Retina (tissue), 1 donor: ENCODE measurements at places on chromosomes 16 and 17.

GRCh38 chr16:68548947-68549346 lies 9.9 kb downstream of the ZFP90 start:
- DNase-seq: no peak

GRCh38 chr16:58025351-58026138 lies at the start of gene MMP15:
Gene MMP15, plus strand, starts transcription at chr16:58025754. Its CDS starts 597 bp downstream, at chr16:58026351.
- peak; percentile 92 for DNase-seq

DNA sequence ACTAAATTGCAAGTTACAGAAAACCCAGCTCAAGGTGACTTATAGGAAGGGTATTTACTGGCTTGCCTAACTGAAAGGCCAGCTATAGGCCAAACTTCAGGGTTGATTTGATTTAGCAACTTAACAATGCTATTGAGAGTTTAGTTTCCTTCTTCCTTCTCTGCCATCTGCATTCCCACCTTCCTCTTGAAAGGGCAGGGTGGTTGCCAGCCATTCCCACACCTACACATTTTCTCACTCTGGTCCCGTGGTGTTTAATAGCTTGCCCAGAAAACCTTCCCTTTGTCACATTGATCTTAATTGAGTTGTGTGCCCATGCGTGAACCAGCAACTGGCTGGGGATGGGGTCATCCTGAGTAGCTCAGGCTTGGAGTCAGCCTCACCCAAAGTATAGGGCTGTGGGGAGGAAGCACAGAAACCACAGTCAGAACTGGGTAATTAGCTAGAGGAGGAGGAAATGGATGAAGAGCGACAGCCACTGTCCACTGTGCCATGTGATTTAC lies 194.7 kb downstream of the SPECC1 start:
- peak; percentile 79 for DNase-seq

- no peak for DNase-seq
Observed at GRCh38 chr17:77353684-77354419, 213.1 kb downstream of the SEC14L1 start.

DNA sequence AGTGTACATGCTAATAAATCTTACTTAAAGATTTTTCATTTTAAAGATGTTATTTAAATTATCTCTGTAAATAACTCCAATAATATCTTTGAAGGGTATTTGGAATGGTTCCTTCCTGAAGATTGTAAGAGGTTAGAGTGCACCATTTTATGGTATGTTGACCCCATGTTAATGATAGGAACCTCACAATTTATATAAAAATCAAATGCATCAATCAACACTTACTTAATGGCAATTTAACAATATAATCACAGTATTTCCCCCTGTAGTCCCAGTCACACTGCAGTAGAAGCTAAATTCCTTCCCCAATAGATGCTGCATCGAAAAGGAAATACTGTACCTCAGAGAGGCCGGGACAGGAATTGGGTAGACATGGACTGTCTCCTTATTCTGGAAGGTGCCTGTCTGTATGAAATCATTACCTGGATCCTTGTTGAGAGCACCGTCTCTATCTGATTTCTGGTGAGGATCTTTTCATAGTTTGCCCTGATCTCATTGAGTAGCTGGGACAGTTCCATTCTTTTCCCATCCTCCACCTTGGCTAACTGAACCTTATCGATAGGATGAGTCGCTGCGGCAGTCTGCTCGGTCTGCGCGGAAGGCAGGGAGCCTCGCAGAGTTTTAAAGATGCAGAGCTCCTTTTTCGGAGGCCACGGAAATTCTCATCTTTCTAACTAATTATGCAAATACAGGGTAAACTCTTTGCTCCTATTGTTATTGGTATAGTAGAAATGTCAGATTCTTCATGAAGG lies at the start of gene KRT222:
KRT222 (minus strand) TSS at position 596 of the 752 bp plus-strand sequence; CDS start at position 518, 78 bp downstream.
- DNase-seq: peak; percentile 61

DNA sequence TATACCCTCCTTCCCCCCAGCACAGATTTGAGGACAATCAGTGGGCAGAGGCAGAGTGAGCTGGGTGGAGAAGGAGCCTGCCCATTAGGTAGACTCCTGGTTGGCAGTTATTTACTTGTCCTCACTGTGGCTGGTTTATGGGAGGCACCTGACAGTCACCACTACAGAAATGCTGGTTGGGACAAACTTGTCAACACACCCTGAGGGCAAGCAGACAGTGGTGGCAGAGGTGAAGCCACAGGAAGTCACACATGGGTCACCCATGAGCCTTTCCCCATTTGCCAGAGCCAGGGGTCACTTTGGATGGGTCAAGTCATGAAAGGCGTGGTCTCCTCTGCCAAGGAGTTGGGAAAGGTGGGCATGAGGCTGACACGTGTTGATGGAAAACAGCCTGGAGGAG lies 6.4 kb downstream of the SCNN1G start:
- no peak for DNase-seq

DNA sequence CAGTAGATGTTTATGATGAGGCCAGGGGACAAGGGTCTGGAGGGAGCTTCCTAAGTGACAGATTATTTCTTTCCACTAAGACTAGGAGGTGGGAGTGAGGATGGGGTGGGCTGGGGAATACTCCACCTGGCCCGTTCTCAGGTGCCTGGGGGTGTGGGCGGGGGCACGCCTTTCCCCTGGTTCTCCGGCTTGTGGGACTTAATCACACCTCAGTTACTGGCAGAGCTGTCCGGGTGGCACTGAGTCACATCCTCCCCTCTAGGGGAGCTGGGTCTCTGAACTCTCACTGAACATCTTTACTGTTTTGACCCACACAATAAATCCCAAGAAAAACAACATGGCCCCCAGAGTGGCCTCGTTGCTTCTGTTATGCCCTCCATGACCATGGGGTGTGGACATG lies 332.8 kb downstream of the MAF start:
- DNase-seq: no peak

GRCh38 chr17:53321651-53322050 lies 501.1 kb upstream of the KIF2B start:
- no peak for DNase-seq

- no peak for DNase-seq
Observed at GRCh38 chr17:61757168-61757567, 106.2 kb downstream of the BRIP1 start.

GRCh38 chr16:87765776-87766484 lies at the start of gene KLHDC4:
Gene KLHDC4, minus strand, starts transcription at chr16:87765986. Its CDS starts 96 bp downstream, at chr16:87765890.
- peak; percentile 98 for DNase-seq

DNA sequence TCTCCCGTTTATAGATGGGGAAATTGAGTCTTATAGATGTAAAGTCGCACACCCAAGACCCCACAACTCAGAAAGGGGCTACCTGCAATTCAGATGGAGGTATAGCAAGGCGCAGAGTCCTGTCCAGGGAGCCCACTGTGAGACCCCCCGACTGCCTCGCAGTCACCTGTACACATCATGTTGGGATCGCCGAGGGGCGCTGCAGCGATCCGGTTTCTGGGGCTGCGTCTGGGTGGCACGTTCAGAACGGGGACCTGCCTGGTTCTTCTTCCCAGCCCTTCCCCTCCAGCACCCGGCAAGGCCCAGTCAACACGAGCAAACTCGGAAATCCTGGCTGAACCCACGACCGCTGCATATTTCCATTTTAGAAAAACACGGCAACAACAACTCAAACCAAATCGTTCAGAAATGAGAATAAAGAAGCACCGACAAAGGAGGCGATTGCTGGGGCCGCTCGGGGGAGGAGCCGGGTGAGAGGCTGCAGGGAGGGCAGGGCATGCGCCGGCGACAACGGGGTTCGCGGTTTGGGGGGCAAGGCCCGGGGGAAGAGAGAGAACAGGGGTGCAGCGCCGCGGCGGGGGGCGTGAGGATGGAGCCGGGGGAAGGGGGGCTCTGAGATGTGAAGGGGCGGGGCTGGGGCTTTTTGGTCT lies 643 bp downstream of the HSDL1 start:
- DNase-seq: peak; percentile 77

GRCh38 chr16:3328643-3329042 lies 23.3 kb downstream of the ZNF75A start:
- DNase-seq: no peak

- DNase-seq: no peak
Observed at GRCh38 chr16:59527206-59527997, 793.3 kb upstream of the GOT2 start.

- no peak for DNase-seq
Observed at GRCh38 chr16:26756633-26757032, 310.1 kb upstream of the C16orf82 start.

DNA sequence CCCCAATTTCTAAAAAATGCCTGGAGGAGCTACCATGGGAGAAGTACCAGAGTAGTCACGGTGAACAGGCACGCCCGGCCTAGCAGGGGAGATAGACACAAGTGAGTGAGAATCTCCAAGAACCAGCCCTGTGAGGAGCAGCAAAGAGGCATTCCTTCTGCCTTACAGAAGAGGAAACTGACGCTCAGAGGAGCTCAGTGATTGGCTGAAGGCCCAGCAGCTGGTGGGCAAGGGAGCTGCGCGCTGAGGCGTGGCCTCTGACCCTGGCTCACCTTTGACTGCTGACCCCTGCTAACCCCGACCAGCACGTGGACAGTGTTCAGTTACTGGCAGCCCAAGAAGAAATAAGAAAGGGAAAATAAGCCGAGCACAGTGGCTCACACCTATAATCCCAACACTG lies 1.8 kb downstream of the C16orf96 start:
- DNase-seq: no peak
